ENCODE measurements at places on chromosomes 2 and 18. TPM values are rescaled to one million over a fixed set of nuclear protein-coding genes. Genes with fewer than 3 reads are reported as not detected.

PPP1R1C gene
- 33.1 TPM for total RNA-seq

DNA sequence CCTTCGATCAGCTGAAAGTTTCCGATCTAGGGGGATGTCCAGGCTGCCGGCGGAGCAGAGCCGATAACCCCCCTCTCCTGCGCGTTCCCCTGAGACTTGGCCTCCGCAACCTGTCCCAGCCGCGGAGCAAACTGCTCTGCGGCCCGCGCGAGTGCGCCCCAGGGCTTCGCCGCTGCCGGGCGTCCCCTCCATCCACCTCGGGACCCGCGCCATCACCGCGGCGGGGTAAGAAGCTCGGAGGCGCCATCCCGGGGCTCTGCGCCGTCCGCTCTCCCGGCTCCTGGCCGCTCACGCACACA is 990 bp upstream of the GDF7 start:
- no peak for DNase-seq

DNA sequence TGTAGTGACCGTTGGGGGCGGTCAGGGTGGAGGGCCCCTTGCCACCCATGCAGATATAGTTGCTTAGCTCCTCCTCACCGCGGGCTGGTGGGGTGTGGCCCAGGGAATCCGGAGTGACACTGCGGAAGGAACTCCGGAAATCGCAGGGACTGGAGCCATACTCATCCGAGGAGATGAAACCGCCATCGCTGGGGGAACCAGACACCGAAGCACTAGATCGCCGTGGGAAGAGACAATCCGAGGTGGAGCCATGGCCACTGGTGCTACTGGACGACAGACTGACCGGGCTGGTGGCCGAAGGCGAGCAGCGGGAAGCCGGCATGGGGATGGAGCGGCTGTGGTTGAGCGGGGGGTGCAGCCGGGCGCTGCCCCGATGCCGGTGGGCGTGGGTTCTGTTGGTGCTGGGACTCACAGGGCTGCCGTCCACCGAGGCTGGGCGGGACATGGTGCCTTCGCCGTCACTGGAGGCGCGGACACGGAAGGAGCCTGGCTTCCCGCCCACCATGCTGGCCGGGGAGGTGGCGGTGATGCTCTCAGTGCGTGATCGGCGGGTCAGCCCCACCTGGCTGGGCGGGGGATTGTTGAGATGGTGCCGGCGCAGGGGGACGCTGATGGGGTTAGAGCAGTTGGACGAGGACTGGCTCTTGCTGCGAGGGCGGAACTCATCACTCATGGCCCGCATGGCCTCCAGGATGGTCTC is 2.2 kb downstream of the IRS1 start:
- peak; percentile 48 for DNase-seq

GRCh38 chr2:197103363-197103762 is 176.9 kb upstream of the PGAP1 start:
- no peak for DNase-seq

GCFC2 gene
- total RNA-seq = 9.6 TPM

- no peak for DNase-seq
Measured at GRCh38 chr2:121258051-121258450, 27.0 kb downstream of the TFCP2L1 start.

GRCh38 chr2:6923319-6923718 is 6.1 kb downstream of the RNF144A start:
- no peak for DNase-seq

DNA sequence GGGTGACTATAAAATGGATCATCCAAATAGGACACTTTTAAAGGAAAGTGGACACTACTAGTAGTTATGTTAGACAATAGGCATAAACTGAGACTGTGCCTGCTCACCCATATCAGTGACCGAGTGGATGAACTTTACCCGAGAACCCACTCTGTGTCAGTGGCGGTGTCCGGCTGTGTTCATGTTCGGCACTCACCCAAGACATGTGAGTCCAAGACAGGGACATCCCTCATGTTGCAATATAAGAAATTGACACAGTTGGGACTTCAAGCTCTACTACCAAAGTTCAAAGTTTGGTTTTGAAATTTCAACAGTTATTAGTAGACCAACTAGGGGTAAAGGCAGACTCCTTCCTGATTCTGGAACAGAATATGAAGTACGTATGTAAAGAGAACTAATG is 326.3 kb upstream of the TNP1 start:
- peak; percentile 48 for DNase-seq

- no peak for DNase-seq
Measured at GRCh38 chr2:135745545-135745944, 3.9 kb downstream of the UBXN4 start.

OTOS gene
- not detected for total RNA-seq

NYAP2 gene
- total RNA-seq = not detected

- DNase-seq = no peak
Measured at GRCh38 chr2:44612276-44612675, 250.5 kb downstream of the CAMKMT start.

DNA sequence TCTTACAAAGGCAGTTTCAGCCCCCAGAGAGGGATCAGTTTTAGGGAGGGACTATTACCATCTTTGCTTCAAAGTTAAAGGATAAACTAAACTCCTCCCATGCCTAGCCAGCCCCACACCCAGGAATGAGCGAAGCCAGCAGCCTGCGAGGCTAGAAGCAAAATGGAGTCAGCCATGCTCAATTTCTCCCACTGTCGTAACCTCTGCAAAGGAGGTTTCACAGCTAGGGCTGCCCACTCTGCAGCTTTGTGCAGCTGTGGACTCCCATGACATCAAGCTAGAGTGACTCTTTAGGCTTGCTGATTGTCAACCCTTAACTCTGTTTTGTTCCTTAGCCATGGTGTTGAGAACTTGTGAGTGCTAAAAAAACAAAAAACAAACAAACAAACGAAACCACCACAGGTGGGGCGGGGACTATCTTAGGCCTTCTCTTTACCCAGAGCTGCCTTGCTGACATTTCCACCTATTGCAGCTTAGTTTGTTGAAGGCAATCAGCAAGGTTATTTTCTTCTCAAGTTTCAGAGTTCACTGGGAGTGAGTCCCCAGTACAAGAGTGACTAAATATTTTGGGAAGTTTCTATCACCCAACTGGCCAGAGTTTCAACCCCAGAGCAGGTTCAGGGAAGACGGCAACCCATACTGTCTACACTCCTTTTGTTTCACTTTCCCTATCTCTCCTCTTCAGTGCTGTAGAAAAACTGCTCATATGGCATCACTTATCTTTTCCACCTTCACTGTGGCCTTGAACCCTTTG is 592.1 kb downstream of the XIRP2 start:
- no peak for DNase-seq

ADRA2B gene
- total RNA-seq = 2.9 TPM

DNA sequence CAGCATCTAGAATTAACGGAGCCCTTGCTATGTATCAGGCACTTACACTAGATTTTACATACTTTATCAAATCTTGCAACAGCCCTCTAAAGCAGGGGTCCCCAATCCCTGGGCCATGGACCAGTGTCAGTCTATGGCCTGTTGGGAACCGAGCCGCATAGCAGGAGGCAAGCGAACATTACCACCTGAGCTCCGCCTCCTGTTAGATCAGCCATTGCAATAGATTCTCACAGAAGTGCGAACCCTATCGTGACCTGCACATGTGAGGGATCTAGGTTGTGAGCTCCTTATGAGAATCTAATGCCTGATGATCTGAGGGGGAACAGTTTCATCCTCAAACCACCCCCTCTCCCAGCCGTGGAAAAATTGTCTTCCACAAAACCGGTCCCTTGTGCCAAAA is 13.4 kb downstream of the DNAJB2 start:
- DNase-seq = no peak

ITGAV gene
- 178 TPM for total RNA-seq

DSC2 gene
- 24.5 TPM for total RNA-seq

ASB3 gene
- 11.4 TPM for total RNA-seq

GRCh38 chr2:215664847-215665525 is 229.1 kb upstream of the FN1 start:
- no peak for DNase-seq

CHRND gene
- not detected for total RNA-seq

DNA sequence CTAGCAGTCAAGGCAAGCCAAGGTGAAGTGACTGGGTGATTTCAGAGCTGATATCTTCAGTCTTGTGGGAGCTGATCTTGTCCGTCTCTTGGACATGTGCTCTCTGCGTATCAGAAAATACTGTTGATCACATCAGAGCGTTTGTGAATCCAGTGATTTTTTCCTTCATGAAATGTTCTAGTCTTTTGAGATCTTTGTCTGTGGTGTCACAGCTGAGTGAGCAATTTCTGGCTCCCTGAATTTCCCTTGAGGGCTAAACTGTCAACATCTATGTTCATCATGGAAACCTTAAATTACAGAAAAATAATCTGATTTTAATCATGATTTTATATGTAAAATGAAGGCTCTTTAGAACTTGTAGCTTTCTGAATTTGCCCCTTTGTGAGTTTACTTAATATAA is 432.0 kb downstream of the CCDC85A start:
- DNase-seq = no peak

KCTD1 gene
- total RNA-seq = 6.4 TPM

EVX2 gene
- not detected for total RNA-seq
